ENCODE measurements at places on chromosomes 1 and 21.

- DNase-seq, result no peak
Observed at GRCh38 chr1:236213534-236213933, 68.2 kb downstream of the ERO1B start.

DNA sequence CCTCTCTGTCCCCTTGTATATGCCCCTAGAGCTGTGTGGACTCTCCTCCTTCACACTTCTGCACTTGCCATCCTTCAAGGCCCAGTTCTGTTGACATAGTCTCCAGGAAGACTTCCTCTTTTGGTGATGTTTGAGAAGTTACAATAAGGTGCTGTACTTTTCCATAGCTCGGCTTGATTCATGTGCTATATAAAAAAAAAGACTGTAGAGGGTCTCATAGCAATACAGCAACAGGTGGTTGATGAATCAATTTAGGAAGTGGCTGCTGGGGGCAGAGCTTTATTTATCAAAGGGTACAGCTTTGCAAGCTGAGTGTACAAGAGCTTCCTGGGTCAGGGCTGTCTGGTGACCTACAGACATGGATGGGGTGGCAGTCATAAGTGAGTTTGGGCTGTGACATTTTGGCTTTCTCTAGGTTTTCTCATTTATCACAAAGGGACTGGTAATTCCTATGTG lies 102.7 kb downstream of the RUNX1 start:
- no peak for DNase-seq

DNA sequence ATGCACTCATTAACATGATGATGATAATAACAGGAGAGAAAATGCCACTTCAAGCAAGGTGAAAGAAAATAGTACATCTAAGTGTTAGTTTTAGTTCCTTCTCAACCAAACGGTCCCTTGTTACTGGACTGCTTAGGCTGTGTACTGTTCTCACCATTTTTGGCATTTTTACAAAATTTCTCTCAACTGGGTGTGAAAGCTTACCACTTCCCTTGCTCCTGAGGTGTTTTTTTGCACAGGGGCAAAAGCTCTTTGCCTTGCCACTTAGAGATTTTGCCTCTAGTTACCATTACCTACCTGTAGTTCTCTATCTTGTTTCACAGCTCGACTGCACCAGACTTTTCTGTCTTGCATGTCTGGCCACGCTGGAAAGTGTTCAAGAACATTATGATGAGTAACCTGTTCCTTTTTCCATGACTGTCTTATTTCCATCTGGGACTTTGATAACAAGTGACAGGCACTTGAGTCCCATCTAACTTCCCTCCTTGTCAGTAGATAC lies 10.7 kb downstream of the NEK7 start:
- DNase-seq, result no peak

- no peak for DNase-seq
Observed at GRCh38 chr1:168116327-168116799, 20.4 kb downstream of the GPR161 start.

DNA sequence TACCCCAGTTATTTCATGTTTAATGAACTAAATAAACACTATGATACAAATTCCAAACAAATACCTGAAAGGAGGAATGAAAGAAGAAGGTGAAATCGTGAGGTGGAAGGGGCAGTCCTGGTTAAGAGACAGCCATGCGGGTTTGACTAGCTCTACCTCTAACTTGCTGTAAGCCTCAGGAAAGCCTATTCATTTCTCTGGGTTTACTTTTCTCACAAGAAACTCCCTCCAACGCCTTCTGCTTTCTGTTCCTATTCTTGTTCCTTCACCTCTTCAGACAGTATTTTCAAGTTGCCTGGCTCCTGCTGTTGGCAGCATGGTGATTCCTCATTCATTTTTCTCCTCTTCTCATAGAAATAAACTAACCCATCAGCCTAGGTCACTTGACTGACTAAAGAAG lies 92.4 kb downstream of the NTPCR start:
- no peak for DNase-seq

DNA sequence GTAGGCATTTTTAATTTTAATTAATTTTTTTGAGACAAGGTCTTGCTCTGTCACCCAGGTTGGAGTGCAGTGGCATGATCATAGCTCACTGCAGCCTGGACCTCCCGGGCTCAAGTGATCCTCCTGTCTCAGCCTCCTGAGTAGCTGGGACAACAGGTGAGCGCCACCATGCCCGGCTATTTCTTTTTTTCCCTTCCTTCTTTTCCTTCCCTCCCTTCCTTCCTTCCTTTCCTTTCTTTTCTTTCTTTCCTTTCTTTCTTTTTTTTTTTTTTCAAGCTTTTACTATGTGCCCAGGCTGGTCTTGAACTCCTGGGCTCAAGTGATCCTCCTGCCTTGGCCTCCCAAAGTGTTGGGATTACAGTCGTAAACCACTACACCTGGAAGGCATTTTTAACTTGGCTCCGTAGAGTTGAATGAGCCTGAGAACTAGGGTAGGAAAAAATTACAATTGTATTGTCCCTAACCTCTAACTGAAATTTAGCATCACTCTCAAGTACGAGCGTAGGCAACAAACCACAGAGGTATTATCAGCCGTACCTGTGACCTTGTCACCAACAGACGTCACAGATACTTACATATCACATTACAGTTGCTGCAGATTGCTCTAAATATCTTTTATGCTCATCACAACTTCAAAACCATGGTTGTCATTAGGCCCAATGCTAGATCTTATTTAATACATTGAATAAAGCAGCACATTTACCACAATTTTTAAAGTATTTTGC lies 8.0 kb downstream of the RUNX3 start:
- DNase-seq, result no peak

GRCh38 chr1:235027862-235028250 lies 100.8 kb downstream of the TOMM20 start:
- no peak for DNase-seq

DNA sequence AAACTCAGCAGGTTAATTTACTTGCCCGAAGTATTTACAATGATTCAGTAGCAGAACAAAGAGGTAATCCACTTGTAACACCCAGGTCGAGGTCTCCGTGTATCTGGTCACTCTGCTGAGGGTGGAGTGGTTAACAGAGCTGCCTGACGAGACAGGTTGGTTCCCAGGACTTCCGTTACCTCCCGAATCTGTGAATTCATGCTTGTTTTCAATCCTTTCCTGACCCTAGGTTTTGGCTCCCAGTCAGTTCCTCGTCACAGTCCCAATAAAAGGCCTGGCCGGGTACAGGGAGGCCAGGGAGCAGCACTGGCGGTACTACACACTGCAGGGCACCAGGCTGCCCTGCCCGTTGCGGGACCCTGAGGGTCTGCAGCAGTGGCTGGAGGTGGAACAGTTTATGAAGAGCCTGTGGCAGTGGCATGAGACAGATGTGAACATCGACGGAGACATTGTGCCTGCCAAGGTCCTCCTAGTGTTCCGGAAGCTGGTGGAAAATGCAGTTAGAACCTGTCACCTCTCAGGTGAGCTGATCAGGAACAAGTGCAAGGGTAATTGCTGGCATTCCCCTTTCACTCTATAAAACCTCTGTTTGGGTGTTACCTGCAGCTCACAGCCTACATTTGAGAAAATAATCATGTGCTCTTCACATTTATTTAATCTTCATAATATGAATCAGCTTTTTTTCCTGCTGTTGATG lies 12.8 kb downstream of the MAB21L3 start:
- no peak for DNase-seq

- no peak for DNase-seq
Observed at GRCh38 chr1:222046684-222047263, 304.9 kb upstream of the DUSP10 start.

All from ascending aorta (tissue), 2 donors.